Stimulated activated CD8-positive, alpha-beta memory T cell treated with anti-CD3 and anti-CD28 coated beads, Interleukin-7, amount 100 ng/mL, for 1 hour (primary cell): ENCODE measurements at places on chromosomes 7 and 10.

DNA sequence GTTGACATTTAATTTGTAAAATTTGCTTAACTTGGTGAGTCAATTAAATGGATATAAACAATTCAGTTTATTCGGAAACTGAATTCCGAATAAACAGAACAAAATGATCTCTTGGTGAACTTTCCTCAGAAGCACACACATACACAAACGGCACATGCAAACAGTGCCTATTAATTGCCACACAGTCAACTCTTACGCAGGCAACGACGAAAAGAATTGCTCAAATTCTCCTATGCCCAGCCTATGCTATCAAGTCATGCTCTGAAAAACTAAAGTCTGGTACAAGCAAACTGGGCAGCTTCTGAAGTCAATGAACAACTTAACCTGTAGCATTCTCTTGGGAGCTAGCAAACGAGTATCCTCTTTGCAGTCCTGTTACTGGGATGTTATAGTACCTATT, 38.8 kb upstream of the ASL start:
- DNase-seq = no peak

DNA sequence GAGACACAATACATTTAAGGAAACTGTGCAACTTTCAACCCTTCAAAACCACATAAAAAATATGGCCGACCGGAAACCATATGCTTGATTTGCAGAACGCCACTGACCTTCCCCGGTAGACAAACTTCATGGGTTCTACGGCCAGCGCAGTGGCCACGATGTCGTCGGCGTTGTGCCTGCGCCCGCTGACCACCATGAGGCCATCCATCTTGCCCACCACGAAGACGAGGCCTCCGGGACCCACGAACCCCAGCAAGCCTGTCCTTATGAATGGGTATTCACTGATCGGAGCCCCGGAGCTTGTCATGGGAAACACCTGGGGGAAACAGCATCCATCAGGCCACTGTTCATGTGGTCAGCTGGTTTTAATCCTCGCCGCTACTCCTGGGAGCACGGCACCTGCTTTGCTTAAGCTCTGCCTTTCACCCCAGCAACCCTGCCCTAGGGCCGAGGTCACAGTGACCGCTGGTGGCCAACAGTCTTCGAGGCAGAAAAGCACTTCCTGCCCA, 229.1 kb downstream of the ZMYND11 start:
- DNase-seq = no peak

DNA sequence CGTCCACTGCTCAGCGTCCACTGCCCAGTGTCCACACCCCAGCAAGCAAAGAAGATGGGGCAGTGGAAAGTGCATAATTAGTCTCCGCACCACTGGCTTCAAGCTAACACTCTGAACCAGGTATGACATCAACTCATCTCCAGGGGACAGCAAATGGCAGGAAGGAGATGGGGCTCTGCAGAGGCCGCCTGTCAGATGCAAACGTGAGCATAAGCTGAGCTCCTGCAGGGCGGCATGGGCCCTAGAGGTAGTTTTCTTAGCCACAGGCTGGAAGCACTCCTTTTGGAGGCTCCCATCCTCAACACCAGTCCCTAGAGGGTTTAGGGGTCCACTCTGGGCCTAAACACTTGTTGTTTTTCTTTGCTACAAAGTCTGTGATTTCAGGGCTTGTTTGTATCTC, 335.8 kb upstream of the MKI67 start:
- no peak for DNase-seq

- DNase-seq = no peak
Measured at GRCh38 chr7:13072014-13072413, 384.6 kb downstream of the ARL4A start.

DNA sequence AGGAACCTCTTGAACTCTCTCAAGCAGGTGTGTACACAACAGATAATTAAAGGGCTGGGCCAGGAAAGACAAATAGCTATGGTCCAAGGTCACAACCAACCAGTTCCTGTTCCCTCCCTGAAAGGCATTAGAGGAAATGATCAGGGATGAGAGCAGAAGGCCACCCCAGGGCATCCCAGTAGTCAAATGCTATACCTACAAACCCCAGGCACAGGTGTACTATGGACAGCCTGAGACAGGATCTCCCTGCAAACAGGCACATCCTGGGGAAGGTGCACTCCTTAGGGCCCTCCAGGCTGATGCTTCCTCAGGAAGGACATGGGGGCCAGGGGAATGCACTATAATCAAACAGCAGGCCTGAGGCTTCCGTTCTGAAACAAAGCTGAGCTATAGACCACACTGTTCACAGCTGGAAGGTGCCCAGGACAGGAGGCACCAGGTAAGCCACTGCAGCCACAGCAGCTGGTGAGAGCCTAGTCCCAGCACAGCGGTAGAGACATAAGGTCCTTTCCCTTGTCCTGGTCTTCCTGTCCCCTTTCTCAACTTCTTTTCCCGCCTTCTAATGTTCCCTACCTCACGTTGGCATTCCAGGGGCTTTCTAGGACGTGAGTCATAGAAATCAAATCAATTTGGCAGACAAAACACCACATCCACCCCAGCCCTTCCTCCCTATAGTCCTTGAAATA, 13.3 kb downstream of the PARP12 start:
- DNase-seq = no peak

DNA sequence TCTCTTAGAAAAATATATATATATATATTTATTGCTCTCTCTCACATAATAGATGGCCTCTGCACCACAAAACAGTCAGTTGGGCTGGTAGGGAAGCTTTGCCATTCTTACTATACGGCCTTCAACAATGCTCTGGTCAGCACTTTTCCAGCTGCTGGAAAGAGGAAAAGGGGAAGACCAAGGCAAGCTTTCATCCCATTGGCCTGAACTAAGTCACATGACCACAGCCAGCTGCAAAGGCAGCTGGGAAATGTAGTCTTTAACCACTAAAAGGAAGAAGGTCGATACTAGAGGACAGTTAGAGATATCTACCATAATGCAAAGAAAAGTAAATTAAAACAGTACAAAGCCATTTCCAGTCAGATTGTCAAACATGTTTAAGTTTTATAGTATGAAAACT, 58.4 kb upstream of the MACROH2A2 start:
- no peak for DNase-seq

DNA sequence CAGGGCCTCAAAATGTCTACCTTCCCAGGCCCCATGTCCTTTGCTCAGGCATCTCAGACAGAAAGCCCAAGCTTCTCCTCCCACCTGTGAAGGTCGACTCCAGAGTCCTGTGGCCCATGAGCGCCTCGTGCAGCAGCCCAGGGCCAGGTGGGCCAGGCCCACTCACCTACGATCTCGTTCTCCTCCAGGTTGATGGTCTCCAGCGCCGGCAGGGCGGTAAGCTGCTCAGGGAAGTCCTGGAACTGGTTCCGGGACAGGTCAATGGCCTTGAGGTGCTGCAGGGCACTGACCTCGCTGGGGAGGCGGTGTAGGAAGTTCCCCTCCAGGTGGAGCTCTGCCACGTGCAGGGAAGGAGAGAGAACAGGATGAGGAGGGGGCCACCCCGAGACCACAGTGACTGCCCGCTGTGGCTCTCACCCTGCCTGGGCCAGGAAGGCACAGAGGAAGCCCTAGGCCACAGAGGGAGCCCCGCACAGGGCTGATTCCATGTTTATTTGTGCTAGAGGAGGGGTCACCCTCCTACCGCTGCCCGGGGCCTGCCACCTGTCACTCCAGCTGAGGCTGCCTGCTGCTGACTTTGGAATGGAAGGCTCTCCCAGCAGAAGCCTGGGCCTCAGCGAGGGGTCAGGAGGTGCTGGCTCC, 40.0 kb upstream of the NPFFR1 start:
- DNase-seq = no peak

DNA sequence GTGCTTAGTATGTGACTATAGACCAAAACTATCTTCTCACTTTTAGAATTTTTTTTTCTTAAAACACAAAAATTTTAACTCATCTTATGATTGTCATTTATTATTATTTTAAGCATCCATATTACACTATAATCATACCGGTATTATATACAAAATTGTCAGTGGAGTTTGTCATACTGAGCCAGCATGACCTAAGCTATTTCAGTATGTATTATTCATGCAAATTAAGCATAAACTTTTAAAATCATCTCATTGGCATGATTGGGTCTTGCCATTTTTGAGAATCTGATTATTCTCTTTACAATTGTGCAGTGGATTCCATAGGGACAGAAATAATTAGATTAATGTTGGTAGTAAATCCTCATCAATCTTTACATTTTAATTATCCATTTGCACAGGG, 46.2 kb upstream of the STMP1 start:
- no peak for DNase-seq
